ENCODE measurements at places on chromosomes 6 and 20.
A peak's percentile ranks its signal among the peaks of the same experiment; 100 is the strongest.

DNA sequence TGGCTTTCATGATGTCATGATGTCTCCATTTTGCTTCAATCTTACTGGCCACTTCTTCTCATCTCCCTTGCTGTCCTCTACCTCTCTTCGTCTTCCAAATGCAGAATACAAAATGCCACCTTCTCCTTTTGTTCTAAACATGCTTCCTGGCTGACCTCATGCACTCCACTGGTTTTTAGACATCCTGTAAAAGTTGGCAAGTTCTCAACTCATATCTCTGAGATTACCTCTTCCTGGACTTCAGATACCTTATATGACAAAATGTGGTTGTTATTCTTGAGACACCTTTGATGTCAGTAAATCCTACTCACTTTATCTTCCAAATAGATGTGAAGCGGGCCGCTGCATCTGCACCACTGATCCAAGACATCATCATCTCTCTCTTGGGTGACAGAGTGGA lies 212.7 kb upstream of the FOXA2 start:
- DNase-seq, result no peak

- DNase-seq, result no peak
Measured at GRCh38 chr6:112372226-112372806, 25.2 kb downstream of the RFPL4B start.

GRCh38 chr6:53426117-53426516 lies 77.4 kb upstream of the ELOVL5 start:
- no peak for DNase-seq

DNA sequence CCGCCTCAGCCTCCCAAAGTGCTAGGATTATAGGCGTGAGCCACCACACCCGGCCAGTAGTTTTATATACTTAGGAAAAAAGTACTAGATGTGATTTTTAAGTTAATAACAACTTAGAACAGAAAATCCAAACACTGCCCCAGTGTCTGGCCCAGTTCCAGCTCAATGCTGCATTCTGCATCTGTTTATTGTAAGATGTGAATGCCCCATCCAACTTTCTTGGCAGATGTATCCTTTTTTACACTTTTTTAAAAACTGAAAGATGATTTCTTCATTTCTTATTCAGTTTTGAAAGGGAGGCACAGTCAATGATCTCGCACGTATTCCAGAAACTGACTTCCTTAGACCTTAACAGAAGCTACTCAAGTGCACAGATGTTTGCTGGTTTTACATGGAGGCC lies 85.6 kb upstream of the SRSF6 start:
- DNase-seq, result no peak

GRCh38 chr6:83505356-83505755 lies 7.0 kb upstream of the PRSS35 start:
- DNase-seq, result peak; percentile 56

- DNase-seq, result peak; percentile 54
Measured at GRCh38 chr6:71034563-71035345, 77.9 kb upstream of the B3GAT2 start.

DNA sequence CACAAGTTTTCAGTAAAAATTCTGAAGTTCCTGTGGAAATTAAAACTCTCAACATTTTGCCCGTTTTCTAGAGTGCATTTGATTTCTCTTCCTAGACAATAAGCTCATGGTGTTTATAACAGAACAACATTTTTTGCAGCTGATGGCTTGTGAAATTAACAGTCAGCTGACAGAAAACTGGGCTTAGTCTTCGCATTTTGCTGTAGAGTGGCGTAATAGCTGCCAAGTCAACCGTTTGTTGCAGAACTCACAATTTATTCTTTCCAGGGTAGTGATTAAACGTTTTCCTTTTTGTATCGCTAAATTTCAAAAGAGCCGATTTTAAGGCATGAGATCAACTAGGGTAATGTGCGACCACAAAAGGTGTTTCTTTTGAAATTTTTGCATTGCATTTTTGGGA lies 1.4 kb downstream of the SPO11 start:
- DNase-seq, result no peak

GRCh38 chr6:69768664-69769063 lies 28.1 kb downstream of the LMBRD1 start:
- no peak for DNase-seq

DNA sequence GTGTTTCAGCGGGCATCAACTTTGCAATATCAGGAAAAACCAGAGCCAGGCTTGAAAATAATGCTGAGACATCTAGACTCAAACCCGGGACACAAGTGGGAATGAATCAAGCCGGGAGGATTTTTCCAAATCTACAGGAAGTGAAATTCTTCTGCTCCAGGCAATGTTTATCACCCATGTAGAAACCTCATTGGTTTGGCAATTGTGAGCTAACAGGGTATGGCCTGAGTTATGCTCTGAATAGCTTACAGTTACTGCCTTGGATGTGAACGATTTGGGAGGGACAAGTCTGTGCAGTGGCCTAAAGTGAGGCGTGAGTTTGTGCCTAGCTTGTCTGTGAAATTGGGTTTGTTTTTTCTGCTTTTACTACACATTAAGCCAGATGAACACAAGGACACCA lies 87.4 kb downstream of the PCSK2 start:
- peak; percentile 33 for DNase-seq

- no peak for DNase-seq
Measured at GRCh38 chr6:4021854-4022695, 56.9 kb downstream of the FAM217A start.

DNA sequence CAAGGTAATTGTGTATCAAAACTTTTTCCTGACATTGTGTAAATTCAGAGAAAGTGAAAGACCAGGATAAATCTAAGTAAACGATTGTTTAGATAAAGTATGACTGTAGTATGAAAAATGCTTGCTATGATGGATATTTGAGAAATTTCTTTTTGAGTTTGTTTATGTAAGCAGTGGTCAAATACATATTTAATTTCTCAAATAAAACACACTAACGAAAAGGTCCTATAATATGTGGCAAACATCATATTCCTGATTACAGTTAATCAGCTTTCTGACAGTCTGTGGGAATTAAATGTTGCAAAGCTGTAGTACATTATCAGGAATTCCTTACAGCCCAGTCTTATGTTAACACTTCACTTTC lies 636.9 kb downstream of the MMUT start:
- no peak for DNase-seq
